SIG-M5 (cell line): ENCODE measurements at places on chromosomes 12 and 14.

DNA sequence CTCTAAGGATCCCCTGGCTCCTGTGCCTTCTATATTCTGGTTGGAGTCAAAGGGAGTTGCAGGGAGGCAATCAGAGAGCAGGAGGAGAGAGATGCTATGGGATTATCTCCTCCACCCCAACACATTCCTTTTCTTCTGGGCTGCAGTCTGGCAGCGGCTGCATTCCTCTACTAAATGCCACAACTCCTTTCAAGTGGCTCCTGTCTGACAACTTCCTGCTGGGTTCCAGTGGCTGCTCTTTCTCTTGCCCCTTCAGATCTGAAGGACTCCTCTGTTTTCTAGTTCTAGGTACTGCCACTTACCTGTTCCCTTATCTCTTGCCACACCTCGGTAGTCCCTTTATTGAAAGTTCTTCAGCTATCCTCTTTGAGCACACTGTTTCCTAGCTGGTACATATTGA lies 425.0 kb downstream of the SNAPC1 start:
- DNase-seq: no peak

GRCh38 chr12:114935658-114936057 lies 251.7 kb upstream of the TBX3 start:
- no peak for DNase-seq

DNA sequence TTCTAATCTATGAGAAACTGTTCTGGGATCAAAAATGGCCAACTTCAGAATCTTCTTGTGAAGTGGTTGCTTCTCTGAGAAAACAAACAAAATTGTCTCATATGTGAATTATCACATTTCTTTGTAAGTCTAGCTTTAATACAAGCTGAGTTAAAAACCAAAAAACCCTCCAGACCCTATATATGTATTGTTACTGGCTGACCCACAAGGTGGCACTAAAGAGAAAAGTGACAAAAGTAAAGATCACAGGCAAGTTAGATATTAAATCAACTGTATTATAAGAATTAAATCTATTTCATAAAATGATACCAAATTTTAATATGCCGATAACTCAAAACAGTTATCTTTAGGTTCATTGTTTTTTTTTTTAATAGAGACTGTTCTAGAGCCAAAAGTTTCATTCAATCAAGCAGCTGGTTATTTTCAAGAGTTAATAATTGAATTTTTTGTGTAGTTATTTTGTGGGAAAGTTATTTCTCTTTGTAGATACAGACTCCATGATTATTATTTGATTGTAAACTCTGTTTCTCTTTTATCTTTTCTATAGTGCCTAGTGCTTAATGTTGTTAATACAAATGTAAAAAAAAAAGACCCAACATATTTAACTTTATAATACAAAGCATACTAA lies 7.5 kb upstream of the TRHDE start:
- no peak for DNase-seq

DNA sequence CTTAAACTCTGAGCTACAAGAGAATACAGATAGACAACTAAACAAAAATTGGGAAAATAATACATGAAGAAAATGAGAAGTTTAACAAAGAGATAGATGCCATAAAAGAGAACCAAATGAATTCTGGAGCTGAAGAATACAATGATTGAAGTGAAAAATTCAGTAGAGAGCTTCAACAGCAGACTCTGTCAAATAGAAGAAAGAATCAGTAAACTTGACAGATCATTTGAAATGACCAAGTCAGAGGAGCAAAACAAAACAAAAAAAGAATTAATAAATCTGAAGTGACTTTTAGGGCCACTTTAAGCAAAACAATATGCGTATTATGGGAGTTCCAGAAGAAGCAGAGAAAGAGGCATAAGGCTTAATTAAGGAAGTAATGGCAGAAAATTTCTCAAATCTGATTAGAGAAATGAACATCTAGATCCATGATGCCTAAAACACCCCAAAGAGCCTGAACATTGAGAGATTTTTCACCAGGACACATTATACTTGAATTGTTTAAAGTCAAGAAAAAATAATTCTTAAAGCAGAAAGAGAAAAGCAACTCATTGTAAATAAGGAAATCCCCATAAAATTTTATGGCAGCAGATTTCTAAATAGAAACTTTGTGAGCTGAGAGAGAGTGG lies 61.0 kb upstream of the RNU6-8 start:
- DNase-seq: no peak

DNA sequence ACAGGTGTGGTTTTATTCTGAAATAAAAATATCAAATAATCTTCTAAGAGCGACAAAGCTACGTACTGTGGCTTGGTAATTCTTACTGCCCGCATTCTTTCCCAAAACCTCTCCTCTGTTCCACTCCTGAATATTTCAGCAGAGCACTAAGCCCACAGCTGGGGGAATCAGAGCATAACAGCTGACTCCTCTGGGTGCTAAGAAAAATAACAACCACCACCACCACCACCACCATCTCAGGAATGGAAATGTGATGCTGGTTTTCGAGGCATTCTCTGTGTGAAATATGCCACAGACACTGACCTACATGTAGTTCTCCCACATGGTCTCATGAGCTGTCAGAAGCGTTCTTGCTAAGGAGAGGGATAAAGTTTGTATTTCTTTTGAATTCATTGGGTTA lies 183.7 kb downstream of the BMP4 start:
- no peak for DNase-seq
